Right lung (tissue), 10 donors: ENCODE measurements at places on chromosomes 1 and 21. TPM values are rescaled to one million over a fixed set of nuclear protein-coding genes. Genes with fewer than 3 reads are reported as not detected.

DNA sequence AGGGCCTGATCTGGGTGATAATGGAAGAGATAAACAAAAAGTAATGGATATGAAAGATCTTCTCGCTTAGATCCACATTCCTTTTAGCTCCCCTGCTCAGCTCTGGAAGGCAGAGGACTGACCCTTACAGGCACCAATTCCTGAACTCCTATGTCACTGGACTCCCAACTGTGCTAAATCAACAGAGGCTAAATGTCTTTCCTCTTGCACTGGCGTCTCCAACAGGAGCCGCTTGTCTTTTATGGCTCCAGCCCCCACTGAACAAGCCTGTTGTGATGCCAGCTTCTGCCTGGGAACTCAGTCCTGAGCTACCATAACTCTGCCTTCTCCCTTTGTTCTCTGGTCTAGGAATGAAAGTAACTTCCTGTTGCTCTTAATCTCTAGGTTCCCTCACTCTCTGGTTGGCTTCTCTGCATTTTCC lies 142.1 kb upstream of the COL11A1 start:
- DNase-seq, result no peak

DNA sequence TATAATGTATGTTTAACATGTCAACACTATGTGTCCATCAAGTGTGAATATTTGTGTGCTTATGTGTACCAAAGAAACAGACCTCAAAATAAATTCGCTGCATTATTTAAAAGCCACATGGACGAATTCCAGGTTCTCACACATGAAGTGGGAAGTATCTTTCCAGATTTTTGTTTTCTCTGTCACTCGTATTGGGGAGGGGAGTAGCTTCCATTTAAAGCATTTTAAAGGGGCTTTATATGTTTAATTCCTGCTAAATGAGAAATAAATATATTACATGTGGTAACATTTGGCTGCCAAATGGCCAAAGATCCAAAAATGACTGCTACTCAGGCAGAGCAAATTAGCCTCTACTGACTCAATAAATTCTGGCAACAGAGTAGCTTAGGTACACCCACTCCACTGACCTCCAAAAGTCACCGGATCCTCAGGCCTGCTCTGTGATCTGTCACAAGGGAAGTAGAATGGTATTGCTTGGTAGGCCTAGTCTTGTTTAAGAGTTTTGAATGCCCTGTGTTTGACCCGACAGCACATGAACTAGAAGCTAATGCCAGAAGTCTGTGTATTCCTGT lies 178.1 kb downstream of the ZP4 start:
- DNase-seq, result peak; percentile 77

DNA sequence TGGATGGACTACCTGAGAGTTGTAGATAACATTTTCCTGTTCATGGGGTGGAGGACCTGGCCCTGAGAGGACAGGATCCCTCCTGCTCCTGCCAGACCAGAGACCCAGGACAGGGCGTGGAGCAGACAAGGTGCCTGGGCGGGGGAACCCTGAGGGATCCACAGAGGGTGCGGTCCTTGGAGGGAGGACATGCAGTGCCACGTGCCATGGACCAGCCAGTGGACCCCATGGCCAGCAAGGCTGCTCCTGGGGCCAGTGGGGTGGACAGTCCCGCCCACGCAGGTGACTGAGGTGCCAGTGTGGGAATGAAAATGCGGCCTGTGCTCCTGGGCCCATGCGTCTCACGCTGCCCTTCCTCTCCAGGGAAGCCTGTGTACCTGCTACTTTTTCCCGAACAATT lies 3.6 kb downstream of the RER1 start:
- no peak for DNase-seq

- DNase-seq, result no peak
Observed at GRCh38 chr1:9589144-9589718, 520 bp downstream of the TMEM201 start.

LINGO4 gene
- polyA plus RNA-seq, result not detected

DNA sequence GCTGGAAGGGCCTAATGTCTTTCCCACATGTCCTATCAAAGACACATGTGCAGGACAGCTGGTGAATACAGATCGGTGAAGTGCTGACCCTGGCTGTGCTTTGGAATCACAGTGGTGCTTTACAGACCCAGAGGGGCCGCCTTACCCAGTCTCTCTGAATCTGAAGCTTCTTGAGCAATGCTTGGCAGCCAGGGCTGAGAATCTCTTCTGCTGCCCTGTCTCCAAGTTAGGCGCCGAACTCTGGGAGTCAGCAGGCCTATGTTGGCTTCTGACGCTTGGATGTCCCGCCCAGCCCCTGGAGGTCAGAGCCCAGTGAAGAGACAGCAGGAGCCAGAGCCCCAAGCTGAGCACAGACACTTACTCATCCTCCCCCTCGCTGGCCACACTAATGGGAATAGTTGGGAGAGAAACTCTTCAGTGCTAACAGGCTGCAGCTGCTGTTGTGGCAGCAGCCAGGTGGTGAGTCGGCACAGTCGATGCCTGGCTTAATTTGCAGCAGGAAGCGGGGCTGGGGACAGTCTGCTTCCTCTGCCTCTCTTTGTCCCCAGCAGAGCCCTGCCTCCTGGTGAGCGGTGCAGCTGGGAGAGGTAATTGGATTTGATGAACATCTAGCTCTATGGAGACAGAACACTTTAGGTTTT lies 68.1 kb downstream of the URB2 start:
- DNase-seq, result peak; percentile 83

DNA sequence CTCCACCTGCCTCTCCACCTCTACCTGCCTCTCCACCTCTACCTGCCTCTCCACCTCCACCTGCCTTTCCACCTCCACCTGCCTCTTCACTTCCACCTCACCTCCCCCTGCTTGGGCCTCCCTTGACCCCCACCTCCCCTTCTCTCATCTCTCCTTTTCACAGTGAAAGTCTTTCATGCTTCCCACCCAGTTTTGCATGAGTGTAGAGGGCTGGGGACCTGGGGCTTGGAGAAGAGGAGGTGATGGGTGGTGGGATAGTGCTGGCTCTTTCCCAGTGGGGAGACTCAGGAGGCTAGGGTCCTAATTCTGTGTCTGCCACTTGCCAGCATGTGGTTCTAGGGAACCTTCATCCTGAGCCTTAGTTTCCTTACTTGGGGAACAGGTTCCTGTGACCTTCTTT lies 316.2 kb upstream of the C1orf174 start:
- DNase-seq, result no peak

- DNase-seq, result no peak
Observed at GRCh38 chr1:40339420-40340323, 22.6 kb upstream of the COL9A2 start.

NOS1AP gene
- 2.8 TPM for polyA plus RNA-seq

SFN gene
- polyA plus RNA-seq, result 0.72 TPM

KRTAP19-3 gene
- polyA plus RNA-seq, result not detected

- DNase-seq, result no peak
Observed at GRCh38 chr1:32881871-32882850, 4.1 kb upstream of the HPCA start.

GRCh38 chr1:110765640-110766335 lies 91.0 kb upstream of the KCNA3 start:
- DNase-seq, result no peak
